C1 segment of cervical spinal cord (tissue), 14 donors: ENCODE measurements at places on chromosomes 12 and 14.
A peak's percentile ranks its signal among the peaks of the same experiment; 100 is the strongest.

DNA sequence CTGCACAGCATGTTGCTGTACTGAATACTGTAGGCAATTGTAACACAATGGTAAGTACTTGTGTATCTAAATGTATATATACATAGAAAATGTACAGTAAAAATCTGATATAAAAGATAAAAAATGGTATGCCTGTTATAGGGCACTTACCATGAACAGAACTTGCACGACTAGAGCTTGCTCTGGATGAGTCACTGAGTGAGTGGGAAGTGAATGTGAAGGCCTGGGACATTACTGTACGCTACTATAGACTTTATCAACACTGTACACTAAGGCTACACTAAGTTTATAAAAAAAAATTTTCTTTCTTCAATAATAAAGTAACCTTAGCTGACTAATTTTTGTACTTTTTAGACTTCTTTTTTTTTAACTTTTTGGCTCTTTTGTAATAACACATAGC, 24.2 kb upstream of the NEDD1 start:
- no peak for DNase-seq

- no peak for DNase-seq
These were observed 349.5 kb downstream of the GRIN2B start for GRCh38 chr12:13631873-13632272.

DNA sequence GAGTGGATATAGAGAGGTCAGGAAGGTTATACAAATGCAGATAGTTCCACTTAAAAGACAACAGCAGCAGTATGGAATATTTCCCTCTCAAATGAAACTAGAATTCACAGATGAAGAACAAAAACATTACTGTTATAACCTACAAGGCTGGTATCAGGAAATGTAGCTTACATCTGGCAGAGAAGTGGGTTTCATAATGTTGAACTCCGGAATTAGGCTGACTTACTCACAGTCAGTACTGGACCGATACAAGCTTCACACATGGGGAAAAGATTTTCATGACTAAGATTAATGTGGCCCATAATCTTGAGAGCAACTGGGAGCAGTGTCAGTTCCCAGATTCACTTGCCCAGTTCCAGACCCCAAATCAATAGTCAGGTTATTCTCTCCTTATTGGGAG, 353.9 kb downstream of the DUSP6 start:
- DNase-seq = no peak

DNA sequence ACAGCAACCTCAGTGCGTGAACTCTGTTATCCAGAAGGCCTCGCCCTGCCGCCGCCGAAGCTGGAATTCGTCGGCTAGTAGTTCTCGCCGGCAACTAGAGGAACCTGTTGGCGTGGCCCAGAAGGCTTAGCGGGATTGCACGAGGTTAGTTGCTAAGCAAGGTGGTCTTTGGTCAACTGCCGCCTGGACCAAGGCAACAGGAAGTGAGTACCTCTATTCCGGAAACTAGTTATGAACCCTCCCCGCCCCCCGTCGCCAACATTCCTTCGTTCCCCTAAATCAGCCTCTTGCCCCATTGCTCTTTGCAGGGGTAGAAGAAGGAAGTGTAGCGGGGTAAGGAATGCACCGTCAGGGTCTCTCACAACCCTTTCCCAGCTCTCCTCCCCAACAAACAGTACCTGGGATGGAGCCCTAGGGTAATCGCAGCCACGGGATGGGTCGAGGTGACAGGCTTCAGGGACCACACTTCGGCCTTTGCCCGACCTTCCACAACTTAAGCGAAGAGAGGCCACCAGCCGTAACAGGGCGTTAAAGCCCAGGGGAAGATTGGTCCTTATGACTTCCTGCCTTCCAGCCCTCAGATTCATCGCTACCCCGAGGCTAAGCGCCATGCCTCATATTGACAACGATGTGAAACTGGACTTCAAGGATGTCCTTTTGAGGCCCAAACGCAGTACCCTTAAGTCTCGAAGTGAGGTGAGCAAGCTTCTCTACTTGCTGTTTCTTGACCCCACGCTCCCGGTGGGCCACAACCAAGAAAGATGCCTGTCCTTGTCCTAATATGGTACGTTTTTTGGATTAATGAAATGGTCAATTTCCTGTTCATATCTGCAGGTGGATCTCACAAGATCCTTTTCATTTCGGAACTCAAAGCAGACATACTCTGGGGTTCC, at the start of gene GMPR2:
Gene GMPR2 (plus strand): TSS at position 285 of the 893 bp plus-strand sequence. CDS start 325 bp downstream, at position 610.
- DNase-seq = no peak

GRCh38 chr12:105223352-105223845, 12.6 kb downstream of the APPL2 start:
- DNase-seq = no peak

GRCh38 chr12:38721611-38722252, 183.7 kb downstream of the CPNE8 start:
- DNase-seq = no peak

DNA sequence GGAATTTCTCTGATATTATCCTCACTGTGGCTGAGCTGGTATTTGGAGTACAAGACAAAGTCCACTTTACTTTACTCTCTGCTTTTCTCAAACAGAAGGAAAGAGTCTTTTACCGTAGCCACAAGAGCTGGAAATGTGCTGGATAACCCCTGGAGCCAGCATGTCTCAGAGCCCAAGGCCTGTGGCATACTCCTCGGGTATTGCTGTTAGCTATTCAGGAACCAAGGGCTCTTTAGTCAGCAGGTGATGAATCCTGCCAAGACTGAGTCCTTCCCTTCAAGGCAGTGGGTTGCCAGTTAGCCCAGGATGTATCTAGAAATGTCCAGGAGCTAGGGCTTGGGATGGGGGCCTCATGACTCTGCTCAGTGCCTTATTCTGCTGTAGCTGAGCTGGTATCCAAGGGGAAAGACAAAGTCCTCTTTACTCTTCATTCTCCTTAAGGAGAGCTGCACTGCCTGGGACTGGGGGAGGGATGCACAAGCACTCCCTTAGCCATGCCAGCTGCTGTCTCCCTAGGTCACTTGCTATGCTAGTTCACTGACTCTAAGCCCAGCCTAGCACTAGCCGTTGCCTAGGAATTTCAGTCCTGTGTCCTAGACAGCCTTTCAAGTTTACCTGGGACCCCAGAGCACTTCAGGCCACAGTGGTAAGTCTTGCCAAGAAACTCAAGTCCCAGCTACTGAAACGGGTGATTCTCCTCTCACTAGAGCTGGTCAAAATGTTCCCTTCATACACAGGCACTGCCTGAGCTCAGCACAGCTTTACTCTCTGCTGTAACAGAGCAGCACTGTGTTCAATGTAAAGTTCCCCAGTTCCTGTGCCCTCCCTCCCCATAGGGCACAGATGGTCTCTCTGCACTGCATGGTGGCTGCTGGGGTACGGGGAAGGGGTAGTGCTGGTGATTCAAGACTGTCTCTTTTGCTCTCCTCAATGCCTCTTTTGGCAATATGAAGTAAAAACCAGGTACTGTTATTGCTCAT, 136.4 kb downstream of the SLC35F4 start:
- no peak for DNase-seq

GRCh38 chr12:63079791-63080502, 71.1 kb downstream of the AVPR1A start:
- no peak for DNase-seq

GRCh38 chr12:14930299-14930698, 8.0 kb downstream of the ERP27 start:
- no peak for DNase-seq

- DNase-seq = no peak
These were observed 87.5 kb downstream of the SETD3 start for GRCh38 chr14:99393059-99393655.

GRCh38 chr14:55614304-55614703, 34.3 kb downstream of the KTN1 start:
- DNase-seq = no peak

GRCh38 chr12:91335699-91336098, 153.1 kb upstream of the DCN start:
- DNase-seq = no peak

DNA sequence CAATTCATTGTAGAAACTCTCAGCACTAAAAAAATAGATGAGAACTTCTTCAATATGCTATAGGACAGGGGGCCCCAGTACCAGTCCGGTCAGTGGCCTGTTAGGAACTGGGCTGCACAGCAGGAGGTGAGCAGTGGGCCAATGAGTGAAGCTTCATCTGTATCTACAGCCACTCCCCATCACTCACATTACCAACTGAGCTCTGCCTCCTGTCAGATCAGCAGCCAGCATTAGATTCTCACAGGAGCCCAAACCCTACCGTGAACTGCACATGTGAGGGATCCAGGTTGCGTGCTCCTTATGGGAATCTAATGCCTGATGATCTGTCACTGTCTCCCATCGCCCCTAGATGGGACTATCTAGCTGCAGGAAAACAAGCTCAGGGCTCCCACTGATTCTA, 15.7 kb upstream of the ANO2 start:
- no peak for DNase-seq

DNA sequence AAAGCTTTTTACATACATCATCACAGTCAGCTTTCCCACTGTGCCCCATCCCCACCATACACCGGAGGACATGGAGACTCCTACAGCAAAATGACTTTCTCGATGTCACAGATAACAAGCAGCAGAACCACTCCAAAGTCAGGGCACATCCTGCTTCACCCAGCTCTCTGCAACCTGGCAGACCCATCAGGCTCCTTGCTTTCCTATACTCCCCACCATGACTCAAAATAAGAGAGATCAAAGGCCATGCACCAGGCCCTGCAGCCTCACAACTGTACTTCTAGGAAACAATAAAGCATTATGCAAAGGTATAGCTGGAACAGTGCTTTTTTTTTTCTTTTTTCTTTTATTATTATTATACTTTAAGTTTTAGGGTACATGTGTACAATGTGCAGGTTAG, 187.4 kb downstream of the DPF3 start:
- no peak for DNase-seq

- no peak for DNase-seq
These were observed 863.3 kb downstream of the C12orf50 start for GRCh38 chr12:87165733-87166375.

GRCh38 chr14:99359906-99360305, 87.9 kb upstream of the BCL11B start:
- DNase-seq = no peak

DNA sequence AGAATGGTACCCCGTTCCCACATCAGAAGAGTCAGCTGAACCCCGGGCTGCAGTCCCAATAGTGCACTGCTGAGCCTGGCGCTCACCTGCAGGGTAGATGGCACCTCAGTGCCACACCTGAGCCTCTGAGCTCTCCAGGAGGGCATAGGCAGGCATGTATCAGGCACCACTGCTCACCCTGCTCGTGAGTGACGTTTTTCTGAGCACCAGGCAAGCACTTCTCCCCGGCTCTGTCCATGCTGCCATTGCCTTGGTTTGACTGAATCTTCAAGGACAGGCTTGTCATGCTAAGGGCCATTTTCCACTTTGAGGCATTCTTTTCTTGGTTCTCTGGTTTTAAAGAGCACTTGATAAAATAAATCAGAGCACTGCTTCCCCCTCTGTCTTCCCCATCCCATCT, 161.6 kb upstream of the PRMT8 start:
- DNase-seq = no peak

GRCh38 chr12:4089121-4089606, 184.4 kb upstream of the CCND2 start:
- no peak for DNase-seq

DNA sequence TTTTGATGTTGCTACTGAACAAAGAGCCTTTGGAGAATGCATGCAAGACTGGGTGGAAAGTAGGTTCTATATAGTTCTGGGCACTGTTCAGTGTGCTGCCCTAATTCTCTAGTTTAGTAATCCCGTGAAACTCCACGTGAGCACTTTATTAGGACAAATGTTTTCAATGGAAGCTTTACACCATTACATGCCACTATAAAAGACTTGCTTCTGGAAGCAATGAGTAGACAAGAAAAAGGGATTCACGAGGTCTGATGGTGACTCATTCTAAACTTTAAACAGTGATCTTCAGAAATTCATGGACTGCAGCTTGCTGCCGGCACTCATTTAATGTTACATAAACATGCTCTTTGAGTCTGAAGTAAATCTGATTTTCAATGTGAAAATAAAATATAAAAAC, 22.3 kb downstream of the ATG14 start:
- no peak for DNase-seq

- no peak for DNase-seq
These were observed 104.7 kb downstream of the C12orf42 start for GRCh38 chr12:103391103-103391502.

DNA sequence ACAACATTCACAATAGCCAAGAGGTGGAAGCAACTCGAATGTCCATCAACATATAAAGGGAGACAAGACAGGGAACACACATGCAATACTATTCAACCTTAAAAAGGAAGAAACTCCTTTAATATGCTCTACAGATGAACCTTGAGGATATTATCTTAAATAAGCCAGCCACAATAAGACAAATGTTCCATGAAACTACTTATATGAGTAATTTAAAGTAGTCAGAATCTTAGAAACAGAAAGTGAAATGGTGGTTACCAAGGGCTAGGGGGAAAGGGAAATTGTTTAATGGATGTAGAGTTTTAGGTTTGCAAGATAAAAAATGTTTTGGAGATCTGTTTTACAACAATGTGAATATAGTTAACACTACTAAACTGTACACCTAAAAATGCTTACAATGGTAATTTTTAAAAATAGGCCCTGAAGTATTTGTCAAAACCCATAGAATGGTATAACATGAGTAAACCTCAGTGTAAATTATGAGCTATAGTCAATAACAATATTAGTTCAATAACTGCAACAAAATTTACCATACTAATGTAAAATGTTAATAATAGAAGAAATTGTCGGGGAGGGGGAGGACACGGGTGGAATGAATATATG, 71.1 kb downstream of the EGLN3 start:
- DNase-seq = no peak

GRCh38 chr12:90854136-90854689, 100.8 kb downstream of the CCER1 start:
- DNase-seq = no peak

GRCh38 chr12:116533343-116534251, 25.6 kb upstream of the MAP1LC3B2 start:
- DNase-seq = peak; percentile 90

GRCh38 chr12:132191715-132192553, 47.7 kb downstream of the NOC4L start:
- DNase-seq = no peak

- no peak for DNase-seq
These were observed 53.7 kb downstream of the SERPINA10 start for GRCh38 chr14:94239406-94239805.

- DNase-seq = no peak
These were observed 223.3 kb downstream of the EGLN3 start for GRCh38 chr14:33727606-33728005.

DNA sequence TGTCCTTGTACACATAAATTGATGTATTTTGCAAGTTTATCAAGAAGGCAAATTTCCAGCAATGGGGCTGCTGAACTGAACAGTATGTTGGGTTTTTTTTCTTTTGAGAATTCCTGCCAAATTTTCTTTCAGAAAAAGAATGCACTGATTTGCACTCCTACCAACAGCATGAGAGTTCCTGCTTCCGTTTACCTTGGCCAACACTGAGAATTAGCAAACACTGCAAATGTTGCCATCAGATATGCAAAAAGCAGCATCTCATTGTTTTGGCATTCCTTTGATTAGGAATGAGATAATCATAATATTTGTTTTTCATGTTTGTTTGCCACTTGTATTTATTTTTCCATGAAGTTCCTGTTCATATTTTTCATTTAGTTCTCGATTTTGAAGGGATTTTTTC, 82.4 kb downstream of the RTN1 start:
- DNase-seq = no peak
